Effector memory CD8-positive, alpha-beta T cell (primary cell): ENCODE measurements at places on chromosomes 16 and 17.

DNA sequence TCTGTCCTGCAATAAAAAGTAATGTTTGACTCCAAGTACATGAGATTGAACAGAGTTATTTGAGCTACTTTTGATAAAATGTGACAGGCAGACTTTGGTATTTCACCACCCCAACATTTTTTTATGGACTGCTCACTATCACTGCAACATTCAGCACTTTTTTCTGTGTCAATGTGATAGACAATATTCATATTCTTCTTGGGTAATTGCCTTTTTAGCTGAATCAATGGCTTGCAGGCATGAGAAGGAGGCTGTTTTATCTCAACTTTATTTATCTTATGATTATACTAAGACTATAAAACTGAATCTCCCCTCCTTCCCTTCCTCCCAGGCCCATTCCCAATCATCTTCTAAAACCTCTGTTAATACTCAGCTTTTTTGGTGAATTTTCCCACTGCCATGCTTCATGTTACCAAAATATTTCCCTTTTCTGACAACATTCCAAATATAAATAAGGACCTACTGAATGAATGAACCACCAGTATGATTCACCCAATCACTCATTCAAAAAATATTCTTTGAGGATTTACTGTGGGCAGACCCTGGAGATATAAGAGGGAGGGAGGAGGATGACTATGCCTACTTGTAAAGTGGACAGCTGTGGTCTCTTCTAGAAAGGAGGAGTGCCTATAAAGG, 67.6 kb downstream of the CDH13 start:
- H3K4me3 ChIP-seq: no peak overlapping the region
- DNase-seq: no peak

DNA sequence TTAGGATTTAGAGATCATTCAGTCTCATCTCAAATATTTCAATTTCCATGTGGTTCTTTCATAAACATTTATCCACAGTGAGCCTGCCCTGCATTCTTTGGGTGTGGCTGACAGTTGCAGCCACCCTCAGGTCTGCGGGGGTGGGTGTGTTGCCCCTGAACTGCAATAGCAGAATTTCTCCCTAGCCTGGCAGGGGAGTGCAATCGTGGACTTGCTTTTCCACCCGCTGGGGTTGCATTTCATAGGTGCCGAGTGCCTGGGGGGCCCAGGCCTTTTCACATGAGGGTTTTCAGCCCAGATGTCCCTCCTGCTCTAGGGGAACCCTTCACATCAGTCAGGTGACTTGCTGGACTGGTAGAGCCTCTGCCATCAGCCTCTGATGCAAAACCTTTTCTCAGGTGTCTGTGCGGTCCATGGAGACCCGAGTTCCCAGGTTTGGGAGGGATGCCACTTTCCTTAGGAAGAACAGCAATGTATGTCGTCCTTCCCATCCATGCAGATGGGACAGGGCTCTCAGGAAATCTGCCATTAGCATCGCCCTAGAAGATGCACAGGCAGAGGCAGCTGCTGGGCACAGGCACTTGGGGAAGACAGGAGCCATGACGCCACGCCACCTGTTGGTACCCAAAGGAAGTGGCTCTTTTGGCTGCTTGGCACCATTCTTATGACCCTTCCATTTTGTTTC, 2.4 kb upstream of the USP36 start:
- peaks cover 24% of the 10 kb centered on the region for H3K4me1 ChIP-seq
- no peak overlapping the region for H3K4me3 ChIP-seq
- no peak overlapping the region for H3K27ac ChIP-seq
- no peaks in the 10 kb centered on the region for H3K27me3 ChIP-seq
- DNase-seq: peak; percentile 63

- no peak for DNase-seq
- peak overlapping the region; percentile 90 for H3K27ac ChIP-seq
- peaks cover 46% of the 10 kb centered on the region for H3K4me1 ChIP-seq
- peak overlapping the region; percentile 80 for H3K4me3 ChIP-seq
These were observed 1.6 kb downstream of the ZNF598 start for GRCh38 chr16:2008009-2008526.

DNA sequence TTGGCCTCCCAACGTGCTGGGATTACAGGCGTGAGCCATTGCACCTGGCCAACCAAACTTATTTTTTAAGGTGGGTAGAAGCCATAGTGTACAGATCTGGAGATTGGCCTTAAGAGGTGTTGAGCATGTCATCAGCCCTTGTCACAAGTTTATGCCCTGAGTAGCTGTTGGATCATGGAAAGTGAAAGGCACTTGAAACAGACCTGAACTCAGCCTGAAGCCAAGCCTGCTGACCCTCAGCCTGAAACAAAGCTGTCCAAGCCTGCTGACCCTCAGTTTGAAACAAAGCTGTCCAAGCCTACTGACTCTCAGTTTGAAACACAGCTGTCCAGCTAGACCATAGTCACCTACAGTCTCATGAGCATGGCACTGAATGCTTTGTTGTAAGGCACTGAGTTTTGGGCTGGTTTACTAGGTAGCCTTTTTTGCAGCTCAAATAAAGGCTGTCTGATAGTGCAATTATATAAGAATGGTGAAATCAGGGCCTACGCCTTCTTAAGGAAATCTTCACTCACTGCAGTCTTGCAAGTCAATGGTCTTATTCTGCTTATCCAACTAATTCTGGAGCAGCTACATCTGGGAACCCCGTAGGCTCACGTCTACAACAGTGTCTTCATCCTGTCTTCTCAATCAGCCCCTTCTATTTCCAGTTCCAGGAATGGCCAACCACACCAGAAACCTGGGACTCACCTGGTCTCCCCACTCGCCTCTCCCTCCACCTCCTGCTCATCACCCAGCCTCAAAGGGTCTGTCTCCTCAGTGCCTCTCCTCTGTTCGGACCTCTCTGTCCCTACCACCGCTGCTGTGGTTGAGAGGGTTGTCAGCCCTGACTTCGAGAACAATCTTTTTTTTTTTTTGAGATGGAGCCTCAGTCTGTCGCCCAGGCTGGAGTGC, 2.9 kb upstream of the NPIPB15 start:
- no peak overlapping the region for H3K4me3 ChIP-seq
- no peaks in the 10 kb centered on the region for H3K4me1 ChIP-seq
- no peak overlapping the region for H3K27ac ChIP-seq
- H3K36me3 ChIP-seq: no peaks in the 10 kb centered on the region
- no peak for DNase-seq
- no peaks in the 10 kb centered on the region for H3K27me3 ChIP-seq

DNA sequence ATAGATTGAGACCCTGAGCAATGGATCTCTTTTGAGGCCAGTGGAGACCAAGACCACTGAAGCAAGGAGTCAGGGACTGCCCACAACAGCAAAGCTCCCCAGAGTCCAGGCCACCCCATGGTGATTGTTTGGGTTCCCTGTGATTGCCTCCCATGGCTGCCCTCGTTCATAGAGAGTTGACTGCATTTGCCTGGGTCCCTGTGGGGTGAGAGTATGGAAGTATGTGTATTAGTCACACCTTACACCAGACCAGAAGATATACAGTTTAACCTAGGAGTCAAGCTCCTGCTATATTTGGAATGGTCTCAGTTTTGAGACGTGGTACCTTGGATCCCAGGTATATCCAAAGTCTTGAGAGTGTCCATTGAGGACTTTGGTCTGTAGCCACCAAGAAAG, 20.2 kb downstream of the HLF start:
- no peaks in the 10 kb centered on the region for H3K36me3 ChIP-seq
- no peak for DNase-seq
- H3K4me1 ChIP-seq: no peaks in the 10 kb centered on the region

DNA sequence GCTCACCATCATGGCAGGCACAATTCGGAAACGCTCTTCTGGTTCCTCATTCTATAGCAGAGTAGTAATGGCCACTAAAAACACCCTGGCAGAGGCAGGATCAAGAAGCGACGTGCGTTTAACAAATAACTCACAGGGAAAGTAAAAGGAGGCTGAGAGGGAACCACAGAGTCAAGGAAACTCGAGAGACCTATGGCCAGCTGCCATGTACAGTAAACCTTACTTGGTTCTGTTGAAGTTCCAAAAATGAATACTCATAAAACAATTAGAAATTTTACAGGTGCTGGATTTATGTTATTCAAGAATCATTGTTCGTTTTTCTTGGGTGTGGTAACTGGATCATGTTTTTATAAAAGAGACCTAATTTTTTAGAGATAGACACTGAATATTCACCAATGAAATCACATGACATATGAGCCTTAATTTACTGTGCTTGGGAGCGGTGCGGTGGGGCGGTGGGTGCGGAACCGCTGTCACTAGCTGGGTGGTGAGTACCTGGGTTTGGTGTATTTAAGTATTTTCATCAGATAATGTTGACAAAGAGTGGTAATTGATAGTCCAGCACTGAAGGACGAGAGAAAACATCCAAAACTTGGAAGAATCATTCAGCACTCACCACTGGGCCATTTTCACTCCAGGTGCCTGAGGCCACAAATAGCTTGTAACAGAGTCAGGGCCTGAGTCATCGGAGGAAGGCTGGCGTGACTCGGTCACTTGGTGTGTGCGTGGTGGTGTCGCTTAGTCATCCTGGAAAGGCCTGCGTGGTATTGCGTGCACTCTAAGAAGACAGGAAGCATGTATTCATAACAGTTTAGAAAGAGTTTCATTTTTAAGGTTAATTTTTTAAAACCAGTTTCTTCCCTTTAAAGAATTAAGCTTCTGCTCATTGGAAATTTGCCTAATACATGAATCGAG, 135.4 kb upstream of the CHMP6 start:
- peak; percentile 23 for DNase-seq
- no peaks in the 10 kb centered on the region for H3K27me3 ChIP-seq
- H3K27ac ChIP-seq: peak overlapping the region; percentile 90
- H3K36me3 ChIP-seq: peaks cover 22% of the 10 kb centered on the region
- H3K4me1 ChIP-seq: peaks cover 27% of the 10 kb centered on the region
- peak overlapping the region; percentile 36 for H3K4me3 ChIP-seq

GRCh38 chr16:5551909-5552308, 454.3 kb upstream of the EEF2KMT start:
- no peaks in the 10 kb centered on the region for H3K27me3 ChIP-seq
- no peak overlapping the region for H3K27ac ChIP-seq

DNA sequence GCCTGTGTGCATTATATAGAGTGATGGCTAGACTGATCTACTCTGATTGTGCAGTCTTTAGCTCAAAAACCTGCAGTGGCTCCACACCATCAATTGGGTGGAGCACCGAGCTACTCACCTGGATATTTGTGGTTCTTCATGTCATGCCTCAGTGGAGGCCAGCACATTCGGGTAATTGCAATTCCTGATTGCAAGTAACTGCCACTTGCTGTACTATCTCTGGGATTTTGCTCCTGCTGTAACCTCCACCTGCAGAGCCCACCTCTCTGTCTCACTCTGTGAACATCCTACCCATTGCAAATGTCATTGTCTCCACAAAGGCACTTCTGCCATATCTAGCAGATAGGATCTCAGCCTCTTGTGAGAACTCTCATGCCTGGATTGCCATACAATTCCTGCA, 1.7 kb upstream of the CCL1 start:
- H3K4me3 ChIP-seq: no peak overlapping the region
- no peak for DNase-seq
- no peak overlapping the region for H3K27ac ChIP-seq
- no peaks in the 10 kb centered on the region for H3K4me1 ChIP-seq
- no peaks in the 10 kb centered on the region for H3K36me3 ChIP-seq
- H3K27me3 ChIP-seq: peaks cover 20% of the 10 kb centered on the region
